ENCODE measurements at places on chromosomes 13 and 19. TPM values are rescaled to one million over a fixed set of nuclear protein-coding genes. Genes with fewer than 3 reads are reported as not detected.
A peak's percentile ranks its signal among the peaks of the same experiment; 100 is the strongest.

- no peak for DNase-seq
Observed at GRCh38 chr19:46678110-46678732, 17.2 kb upstream of the DACT3 start.

The CLC gene
- 1.4 TPM for polyA plus RNA-seq

The ZNF625 gene
- polyA plus RNA-seq: 10.6 TPM

DNA sequence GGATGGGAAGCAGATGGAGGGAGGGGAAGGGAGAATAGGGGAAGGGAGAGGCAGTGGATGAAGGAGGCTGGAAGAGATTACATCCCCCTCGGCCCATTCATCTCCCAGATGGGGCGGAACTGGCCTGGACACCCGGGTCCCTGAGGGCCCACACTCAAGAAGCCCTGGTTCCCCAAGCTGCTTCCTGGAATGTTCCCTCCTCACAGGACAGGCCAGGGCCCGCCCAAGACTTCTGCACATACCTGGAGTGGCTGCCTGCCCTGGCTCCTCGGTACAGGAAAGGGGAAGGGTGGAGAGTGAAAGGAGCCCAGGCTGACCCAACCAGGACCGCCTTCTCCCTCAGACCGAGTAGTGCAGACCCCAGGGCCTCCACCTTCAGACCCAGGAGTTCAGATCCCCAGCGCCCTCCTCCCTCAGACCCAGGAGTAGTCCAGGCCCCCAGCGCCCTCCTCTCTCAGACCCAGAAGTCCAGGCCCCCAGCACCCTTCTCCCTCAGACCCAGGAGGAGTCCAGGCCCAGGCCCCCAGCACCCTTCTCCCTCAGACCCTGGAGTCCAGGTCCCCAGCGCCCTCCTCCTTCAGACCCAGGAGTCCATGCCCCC, 489 bp downstream of the NTF4 start:
- no peak for DNase-seq

DNA sequence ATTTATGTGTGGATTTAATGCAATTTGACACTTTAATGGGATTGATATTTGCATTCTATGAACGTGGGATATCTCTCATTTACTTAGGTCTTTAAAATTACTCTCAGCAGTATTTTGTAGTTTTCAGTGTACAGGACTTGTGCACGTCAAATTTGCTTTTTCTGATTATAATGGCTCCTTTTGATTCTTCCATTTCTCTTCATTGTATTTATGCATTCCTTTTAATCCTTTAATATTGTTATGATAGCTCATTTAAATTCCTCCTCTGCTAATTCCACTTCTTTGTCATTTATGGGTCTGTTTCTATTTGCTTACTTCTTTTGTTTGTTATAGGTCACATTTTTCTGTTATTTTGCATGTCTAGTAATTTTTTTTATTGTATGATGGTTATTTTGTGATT, 226.6 kb downstream of the ATP8A2 start:
- DNase-seq: no peak

DNA sequence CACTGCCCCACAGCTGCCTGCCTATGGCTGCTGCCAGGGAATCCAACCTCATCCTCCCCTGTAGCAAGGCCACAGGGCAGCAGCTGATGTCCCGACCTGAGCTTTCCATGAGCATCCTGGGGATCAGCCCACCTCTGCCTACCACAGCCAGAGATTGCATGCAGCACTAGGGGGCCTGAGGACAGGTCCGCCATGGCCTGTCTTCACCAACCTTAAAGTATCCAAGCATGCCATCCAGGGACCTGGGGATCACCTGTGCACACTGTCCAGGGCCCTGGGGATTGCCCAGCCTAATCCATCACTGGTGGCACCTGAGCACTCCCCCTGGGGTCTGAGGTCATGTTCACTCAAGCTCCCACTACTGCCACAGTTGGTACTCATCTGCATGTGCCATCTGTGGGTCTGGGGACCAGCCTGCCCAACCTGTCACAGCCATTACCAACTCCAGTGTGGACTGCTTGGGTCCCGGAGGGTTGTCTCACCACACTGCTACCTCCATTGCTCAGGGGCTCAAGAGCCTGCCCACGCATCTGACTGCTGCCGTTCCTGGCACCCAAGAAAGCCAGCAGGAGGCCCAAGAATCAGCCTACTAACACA, 53.0 kb downstream of the KCTD15 start:
- DNase-seq: no peak

DNA sequence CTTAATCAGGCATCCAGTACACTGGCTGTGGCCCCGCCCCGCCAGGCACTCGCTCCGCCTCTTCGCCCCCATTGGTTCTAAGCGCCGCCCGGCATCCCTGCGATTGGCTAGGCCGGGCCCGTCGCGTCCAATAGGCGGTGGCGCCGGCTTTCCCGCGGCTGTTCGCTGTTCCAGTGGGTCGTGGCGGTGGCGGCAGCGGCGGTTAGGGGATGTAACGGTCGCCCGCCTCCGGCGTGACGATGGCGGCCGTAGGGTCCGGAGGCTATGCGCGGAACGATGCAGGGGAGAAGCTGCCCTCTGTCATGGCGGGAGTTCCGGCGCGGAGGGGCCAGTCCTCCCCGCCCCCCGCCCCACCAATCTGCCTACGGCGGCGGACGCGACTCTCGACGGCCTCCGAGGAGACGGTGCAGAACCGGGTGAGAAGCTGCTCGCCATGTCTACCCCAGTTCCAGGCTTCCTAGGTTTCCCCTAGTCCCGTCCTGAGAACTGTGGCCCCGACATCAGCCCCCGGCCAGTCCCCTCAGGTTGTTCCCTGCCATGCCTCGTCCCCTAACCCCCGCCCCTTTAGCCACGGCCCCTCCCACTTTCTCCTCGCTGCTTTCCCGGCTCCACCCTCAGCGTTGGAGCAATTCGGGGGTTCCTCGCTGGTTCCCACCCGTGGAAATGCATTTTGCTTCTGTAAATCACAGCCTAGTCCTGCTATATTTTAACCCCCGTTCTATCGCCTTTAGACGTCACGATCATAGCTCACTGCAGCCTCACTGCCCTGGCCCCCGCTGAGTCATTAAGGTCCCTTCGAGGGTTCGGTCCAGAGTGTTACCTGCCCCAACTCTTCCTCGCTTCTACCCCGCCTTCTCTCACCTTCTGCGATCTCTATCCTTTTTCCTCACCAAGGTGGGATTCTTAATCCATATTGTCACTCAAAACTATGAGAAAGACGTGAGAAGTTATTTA, at the start of gene WDR62:
WDR62 (plus strand) TSS at position 165 of the 954 bp plus-strand sequence; CDS start at position 240, 75 bp downstream.
- no peak for DNase-seq

The MIA gene
- 5.9 TPM for polyA plus RNA-seq

GRCh38 chr19:41318696-41319499, 8.9 kb downstream of the CCDC97 start:
- no peak for DNase-seq

GRCh38 chr13:36888645-36889044, 31.4 kb downstream of the SMAD9 start:
- DNase-seq: no peak

- no peak for DNase-seq
Observed at GRCh38 chr19:40344422-40344821, 3.8 kb downstream of the C19orf47 start.

- DNase-seq: peak; percentile 76
Observed at GRCh38 chr19:10543420-10544241, at the start of gene ATG4D. Gene ATG4D, plus strand, starts transcription at chr19:10543904. Its CDS starts 187 bp downstream, at chr19:10544091.

The NLRP12 gene
- 0.40 TPM for polyA plus RNA-seq

The CLN5 gene
- polyA plus RNA-seq: 41.5 TPM

The WTIP gene
- polyA plus RNA-seq: 30.5 TPM

GRCh38 chr13:62524498-62524897, 1108.8 kb upstream of the PCDH20 start:
- no peak for DNase-seq

The ARHGAP33 gene
- polyA plus RNA-seq: 21.8 TPM

DNA sequence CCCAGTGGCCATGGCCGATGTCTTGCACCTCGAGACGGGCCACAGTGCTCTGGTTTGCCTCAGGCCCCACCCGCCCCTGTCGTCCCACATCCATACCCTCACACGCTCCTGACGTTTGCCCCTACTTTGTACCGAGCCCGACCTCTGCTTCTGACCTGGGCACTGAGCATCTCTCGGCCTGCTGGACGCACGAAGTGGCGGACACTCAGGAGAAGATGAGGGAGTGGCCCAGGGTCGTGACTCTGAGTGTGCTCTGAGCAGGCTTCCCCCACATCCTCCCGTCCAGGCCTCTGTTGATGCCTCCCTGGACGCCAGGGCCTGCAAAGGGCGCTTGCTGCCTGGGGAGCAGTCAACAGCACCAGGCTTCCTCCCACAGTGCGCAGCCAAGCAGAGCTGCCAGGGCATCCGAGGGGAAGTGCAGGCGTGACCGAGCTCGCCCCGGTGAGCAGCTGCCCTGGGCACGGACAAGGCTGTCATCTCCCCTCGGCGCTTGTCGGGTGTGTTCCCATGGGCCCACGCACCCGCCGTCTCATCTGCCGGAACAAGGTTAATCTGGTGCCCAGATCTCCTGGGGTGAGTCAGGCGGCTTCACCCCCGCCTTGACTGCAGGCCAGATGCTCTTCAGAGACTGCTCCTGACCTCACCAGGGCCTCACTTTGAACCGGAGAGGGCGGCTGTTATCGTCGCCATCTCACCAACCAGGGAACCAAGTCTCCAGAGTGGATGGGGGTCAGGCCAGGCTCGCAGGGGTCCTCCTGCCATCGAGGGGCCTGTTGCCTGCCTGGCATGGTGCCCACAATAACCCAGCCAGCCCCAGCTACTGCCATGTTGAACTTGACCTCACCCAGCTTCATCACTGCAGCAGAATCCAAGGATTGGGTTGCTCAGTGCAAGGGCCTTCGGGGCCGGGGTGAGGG, 27.2 kb downstream of the COMP start:
- no peak for DNase-seq

The AMER2 gene
- polyA plus RNA-seq: 0.04 TPM

DNA sequence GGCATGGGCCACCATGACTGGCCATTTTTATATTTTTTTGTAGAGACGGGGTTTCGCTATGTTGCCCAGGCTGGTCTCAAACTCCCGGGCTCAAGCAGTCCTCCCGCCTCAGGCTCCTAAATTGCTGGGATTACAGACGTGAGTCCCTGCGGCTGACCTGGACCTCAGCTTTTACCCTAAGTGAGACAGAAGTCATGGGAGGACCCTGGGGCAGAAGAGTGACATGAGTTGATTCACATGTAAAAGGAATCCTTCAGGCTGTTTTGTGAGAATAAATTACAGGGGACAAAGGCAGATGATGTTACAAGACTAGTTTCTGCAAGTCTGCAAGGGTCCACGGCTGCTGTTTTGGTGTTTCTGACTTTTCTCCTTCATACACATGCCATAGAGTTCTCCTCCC, 2.6 kb upstream of the BCAM start:
- no peak for DNase-seq

GRCh38 chr13:46198696-46199193, 13.0 kb upstream of the LRRC63 start:
- no peak for DNase-seq

The ATP7B gene
- polyA plus RNA-seq: 19.0 TPM

All from right lung (tissue), 10 donors.